ENCODE measurements at places on chromosomes 5 and 9. TPM values are rescaled to one million over a fixed set of nuclear protein-coding genes. Genes with fewer than 3 reads are reported as not detected.

- DNase-seq: no peak
Measured at GRCh38 chr5:163379298-163380155, 57.9 kb upstream of the CCNG1 start.

The BASP1 gene
- 95.2 TPM for total RNA-seq

The ADAMTS6 gene
- 1.7 TPM for total RNA-seq

The LHX3 gene
- total RNA-seq: not detected

DNA sequence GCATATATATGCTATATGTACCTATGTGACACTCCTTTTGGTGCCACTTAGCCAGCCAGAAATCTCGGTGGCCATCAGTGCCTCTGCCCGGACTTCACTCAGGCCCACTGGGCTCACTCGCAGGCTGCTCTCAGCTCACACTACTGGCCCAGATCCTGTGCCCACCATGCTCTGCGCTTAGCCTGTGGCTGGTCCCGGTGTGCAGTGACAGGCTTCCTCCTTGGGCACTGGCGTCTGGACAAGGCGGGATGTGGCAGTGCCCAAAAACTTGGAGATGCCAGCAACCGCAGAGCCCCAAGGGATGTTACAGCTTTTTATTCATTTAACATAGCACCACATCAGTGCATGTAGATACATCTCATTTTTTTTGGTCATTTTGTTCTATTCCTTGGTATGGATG lies 77.4 kb downstream of the NREP start:
- DNase-seq: no peak

DNA sequence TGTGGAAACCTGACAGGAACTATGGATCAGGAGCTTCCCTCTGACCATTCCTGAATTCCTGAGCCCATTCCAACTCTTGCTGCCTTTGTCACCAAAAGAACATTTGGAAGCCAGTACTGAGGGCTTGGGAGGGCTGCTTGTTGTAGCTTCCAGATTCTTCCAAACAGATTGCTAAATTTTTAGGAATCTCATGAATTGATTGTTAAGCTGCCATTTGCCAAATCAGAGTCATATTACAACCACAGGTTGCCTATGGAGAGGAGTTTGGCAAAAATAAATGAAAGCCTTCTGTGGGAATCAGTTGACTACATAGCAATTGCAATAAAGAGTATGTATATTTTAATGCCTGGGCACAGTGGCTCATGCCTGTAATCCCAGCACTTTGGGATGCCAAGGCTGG lies 39.2 kb upstream of the SLC28A3 start:
- DNase-seq: no peak

The EIF4E1B gene
- 0.63 TPM for total RNA-seq

The NRG2 gene
- 0.21 TPM for total RNA-seq

The SPOCK1 gene
- 14.0 TPM for total RNA-seq

The ZBTB26 gene
- total RNA-seq: 7.3 TPM

The MAMDC2 gene
- 15.3 TPM for total RNA-seq

GRCh38 chr9:90680534-90680933 lies 37.9 kb upstream of the DIRAS2 start:
- no peak for DNase-seq

The SUSD3 gene
- 6.2 TPM for total RNA-seq

DNA sequence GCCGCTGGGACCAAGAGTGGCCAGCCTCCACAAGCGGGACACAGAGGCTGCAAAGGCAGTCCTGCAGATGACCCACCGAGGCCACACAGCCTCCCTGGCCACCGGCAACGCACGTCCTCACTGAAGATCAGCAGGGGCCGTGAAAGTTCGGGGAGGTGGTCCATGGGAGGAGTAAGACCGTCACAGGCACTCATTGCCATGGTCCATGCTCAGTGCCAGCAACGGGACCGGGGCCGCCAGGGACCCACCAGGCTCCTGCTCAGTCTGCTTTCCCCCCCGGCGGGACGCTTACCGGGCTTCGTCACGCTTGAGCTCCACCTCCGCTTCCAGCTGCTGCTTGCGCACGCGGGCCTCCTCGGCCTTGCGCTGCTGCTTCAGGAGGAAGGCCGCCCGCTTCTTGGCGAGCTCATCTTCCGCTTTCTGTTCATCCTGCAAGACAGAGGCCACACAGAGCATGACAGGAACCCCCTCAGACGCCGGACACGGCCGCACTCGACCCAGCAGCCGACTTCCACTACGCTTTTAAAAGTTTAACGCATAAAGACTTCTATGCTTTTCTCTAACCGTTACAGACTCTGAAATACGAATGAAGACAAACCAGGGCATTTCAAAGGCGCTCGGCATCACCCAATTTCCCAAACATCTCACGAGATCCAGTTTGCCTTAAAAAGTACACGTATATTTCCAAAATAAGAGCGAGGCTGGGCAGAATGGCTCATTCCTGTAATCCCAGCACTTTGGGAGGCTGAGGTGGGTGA lies 88.4 kb downstream of the CAMSAP1 start:
- DNase-seq: no peak

The TMEM250 gene
- 34.9 TPM for total RNA-seq

- no peak for DNase-seq
Measured at GRCh38 chr5:31413030-31413812, 118.7 kb downstream of the DROSHA start.

GRCh38 chr5:119200795-119201194 lies 129.9 kb downstream of the DMXL1 start:
- no peak for DNase-seq

The MEIKIN gene
- total RNA-seq: not detected

DNA sequence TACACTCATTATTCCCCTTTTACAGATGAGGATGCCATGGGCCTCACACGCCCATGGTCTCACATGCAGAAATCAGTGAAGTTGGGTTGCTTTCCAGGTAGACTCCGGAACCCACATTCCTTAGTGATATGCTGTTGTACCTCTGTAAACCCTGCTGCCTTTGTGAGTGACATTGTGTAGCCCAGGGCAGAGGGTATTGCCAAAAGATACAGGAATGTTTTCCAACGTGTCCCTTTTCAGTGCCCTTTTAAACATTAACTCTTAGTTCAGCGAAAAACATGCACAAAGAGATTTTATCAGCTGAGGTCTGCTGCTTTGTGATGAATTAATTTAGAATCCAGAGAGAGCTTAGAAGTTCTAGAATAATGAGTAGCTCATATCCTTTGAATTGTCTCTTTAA lies 38.3 kb upstream of the TRMT10B start:
- no peak for DNase-seq

The TMEM8B gene
- 7.5 TPM for total RNA-seq

The CCL19 gene
- not detected for total RNA-seq

- DNase-seq: no peak
Measured at GRCh38 chr9:107784235-107784958, 294.8 kb upstream of the KLF4 start.

DNA sequence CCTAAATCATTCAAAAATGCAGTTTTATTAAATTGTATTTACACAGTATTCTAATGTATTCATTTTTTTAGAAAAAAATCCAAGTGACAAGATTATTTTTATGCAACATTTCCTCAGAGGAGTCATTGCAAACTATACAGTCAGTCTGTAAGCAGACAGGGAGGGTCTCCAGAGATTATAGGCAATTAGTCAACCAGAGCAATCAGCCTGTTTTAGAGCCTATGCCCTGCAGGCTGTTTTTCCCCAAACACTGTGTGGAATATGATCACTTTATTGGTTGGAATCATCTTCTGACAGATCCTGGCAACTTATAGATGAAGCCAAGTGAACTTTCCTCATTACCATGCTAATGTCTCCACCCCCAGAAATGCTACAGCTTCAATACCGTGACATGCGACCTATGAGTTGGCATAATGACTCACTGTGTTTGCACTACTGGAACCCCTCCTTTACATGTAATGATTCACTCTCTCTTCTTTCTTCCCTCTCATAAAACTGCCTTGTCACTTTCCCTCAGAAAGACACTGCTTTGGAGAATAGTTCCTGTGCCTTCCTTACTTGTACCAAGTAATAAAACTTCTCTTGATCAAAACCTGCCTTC lies 577.7 kb upstream of the FTMT start:
- no peak for DNase-seq

GRCh38 chr9:137128862-137129455 lies 10.0 kb upstream of the GRIN1 start:
- DNase-seq: no peak

DNA sequence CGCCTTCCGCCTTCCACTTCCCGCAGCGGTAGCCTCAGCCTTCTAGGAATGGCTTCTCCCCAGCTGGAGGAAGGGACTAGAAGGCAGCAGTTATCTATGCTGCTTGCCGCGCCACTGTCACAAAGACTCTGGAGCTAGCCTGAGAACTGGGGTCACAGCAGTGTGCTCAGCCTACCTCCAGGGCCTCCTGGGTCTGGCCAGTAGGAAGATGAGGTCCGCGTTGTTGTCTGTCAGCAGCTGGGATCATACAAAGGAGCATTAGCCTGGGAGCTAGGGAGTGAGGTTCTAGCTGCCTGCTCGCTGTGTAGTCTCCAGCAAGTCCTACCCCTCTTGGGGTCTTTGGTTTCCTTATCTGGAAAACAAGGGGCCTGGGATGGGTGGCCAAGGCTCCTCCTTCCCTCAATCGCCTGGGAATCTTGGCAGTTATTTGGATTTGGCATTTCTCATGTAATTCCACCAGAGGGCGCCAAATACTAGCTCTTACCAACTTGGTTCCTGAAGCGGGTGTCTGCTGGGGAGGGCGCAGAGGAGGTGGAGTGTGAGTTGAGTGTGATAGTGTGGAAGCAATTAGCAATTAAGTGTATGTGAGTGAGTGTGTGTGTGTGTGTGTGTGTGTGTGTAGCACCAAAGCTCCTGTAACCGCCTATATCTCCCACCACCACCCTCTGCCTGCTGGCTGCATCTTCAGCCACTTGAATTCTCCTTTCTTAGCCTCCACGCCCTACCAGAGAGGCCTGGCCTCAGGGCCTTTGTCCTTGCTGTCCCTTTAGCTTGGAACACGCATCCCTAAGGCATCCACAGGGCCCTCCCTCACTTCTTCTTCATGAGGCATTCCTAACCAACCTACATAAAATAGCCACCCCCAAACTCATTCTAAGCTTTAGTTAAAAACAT lies 97.1 kb downstream of the ENTREP1 start:
- peak; percentile 74 for DNase-seq

The PTTG1 gene
- total RNA-seq: 229 TPM

The FRMPD1 gene
- total RNA-seq: 0.32 TPM

GRCh38 chr5:1278656-1279442 lies 16.0 kb downstream of the TERT start:
- DNase-seq: no peak

- DNase-seq: no peak
Measured at GRCh38 chr5:126919566-126919965, 110.8 kb downstream of the MARCHF3 start.

- no peak for DNase-seq
Measured at GRCh38 chr9:32882705-32883104, 99.4 kb downstream of the TMEM215 start.

DNA sequence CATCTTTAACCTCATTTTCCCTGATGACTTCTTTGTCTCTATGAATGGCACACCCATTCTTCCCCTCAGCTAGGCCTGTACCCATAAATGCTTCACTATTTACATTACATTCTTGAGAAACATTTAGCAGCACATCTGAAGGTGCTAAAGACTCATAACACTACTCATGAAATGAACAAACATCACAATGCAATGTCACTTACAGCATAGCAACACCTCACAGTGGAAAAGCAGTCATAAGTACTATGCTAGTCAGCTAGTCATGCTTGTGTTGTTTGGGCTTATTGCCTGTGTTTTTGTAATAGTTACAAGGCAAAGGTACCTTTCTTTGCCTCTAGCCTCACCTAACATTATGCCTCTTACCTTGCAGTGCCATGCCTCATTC lies 228.9 kb downstream of the KIAA0825 start:
- no peak for DNase-seq

The ZNF883 gene
- total RNA-seq: 20.2 TPM

GRCh38 chr9:488448-488847 lies 273.8 kb downstream of the DOCK8 start:
- DNase-seq: no peak

- no peak for DNase-seq
Measured at GRCh38 chr5:34735491-34736426, 79.6 kb downstream of the RAI14 start.

GRCh38 chr5:72179028-72179815 lies 71.9 kb downstream of the MAP1B start:
- no peak for DNase-seq
